NCI-H2029 treated with DMSO at 0.1 percent for 48 hours (cell line): ENCODE measurements at places on chromosomes 3 and 15.

- no peak for DNase-seq
These were observed 184.9 kb downstream of the GAP43 start for GRCh38 chr3:115808244-115808643.

GRCh38 chr15:40925495-40925862 lies 3.7 kb upstream of the DLL4 start:
- no peak for DNase-seq

DNA sequence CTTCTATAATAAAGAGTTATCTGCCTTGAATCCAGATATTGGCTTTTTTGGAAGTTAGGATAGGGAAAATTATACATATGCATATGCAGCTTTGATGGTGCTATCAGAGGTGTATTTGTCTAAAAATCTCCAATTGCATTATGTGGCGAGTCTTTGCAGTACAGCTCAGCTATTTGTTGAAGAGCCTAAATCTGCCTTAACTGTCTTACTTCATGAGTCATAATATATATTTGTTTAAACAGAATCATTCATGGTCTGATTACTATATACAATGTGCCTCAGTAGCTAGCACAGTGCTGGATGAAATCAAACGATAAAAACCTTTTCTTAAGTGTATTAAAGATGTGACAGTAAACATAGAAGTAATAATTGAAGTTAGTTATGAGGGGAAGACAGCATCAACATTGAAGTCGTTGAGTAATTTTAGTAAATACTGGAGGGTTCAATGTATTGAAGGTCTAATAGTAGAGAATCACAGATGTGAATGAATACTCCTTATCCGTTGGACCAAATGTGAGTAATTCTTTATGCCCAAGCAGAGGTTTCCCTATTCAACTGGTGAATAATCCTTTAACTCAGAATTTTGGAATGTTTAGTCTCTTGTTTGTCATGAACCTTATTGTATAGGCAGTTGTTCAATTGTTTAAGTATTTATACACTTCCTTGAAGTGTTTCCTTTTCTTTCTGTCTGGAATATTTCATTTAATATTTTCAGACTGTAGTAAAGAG lies 74.8 kb upstream of the NAALADL2 start:
- DNase-seq: no peak

DNA sequence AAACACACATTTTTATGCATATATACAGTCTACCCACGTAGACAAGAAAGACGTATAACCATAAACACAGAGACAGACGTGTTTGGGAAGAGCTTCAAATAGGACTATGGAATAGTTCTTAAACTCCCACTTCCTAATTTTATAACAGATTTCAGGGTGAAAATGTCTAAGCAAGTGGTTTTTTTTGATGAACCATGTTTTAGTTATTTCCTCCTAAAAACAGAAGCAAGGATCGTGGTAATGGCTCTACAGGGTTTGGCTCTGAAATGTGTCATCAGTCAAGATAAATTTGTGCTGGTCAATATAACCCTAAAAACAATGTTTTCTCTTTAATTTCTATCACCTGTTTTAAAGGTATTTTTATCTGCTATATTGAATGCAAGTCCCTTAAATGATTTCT lies 58.2 kb downstream of the FMN1 start:
- no peak for DNase-seq

GRCh38 chr15:94671858-94672532 lies 440.6 kb downstream of the MCTP2 start:
- DNase-seq: no peak

DNA sequence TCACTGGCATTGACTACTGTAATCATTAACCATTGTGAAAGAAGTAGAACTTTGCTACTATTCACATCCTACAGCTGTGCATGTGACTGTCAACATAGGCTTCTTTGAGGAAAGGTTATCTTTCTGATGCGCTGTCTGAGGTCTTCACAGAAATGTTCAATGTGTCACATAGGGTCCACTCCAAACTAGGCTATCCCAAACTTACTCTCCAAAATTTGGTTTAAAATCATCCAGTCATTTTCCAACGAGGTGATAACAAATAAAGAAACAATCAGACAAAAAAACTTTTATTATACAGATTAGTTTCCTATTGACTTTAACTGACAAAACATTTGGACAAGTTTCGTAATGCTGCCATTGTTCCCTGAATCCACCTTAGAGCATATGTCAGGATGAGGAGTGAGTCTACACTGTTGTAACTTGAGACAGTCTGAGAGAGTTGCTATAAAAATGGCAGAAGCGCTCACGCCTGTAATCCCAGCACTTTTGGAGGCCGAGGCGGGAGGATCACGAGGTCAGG lies 511.6 kb downstream of the PLOD2 start:
- no peak for DNase-seq

GRCh38 chr3:184284696-184285095 lies 8.9 kb downstream of the ECE2 start:
- peak; percentile 64 for DNase-seq

DNA sequence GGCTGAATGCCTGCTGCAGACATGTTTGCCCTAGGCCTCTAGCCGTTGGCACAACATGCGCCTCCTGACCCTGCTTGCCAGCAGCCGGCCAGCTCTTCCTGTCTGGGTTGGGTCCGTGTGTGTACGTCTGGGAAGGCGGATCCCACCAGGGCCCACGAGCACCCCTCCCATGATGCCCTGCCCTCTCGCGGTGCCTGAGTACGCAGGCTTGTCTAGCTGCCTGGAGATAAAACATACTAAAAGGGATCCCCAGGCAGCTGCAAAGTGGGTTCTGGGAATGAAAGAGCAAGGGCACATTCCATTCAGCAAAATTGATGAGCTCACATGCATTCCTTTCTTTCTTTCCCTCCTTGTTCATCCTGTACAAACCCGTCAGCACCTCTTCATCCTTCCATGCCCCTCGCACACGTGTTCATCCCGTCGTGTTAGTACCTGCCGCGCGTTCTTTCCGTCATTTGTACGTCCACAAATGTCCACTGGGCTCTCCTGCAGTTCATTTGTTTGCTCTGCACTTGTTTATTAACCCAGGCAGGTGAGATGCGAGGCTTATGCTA lies 74.3 kb downstream of the FBLN2 start:
- no peak for DNase-seq

GRCh38 chr3:72233571-72233970 lies 448.6 kb upstream of the PROK2 start:
- DNase-seq: no peak

GRCh38 chr3:65948841-65949573 lies 89.7 kb downstream of the MAGI1 start:
- DNase-seq: no peak

- DNase-seq: no peak
These were observed 7.9 kb downstream of the ZNF280D start for GRCh38 chr15:56725386-56725785.

GRCh38 chr3:183818041-183818620 lies 7.2 kb downstream of the MAP6D1 start:
- DNase-seq: no peak

GRCh38 chr3:187639927-187640568 lies 30.1 kb downstream of the SST start:
- DNase-seq: peak; percentile 60

GRCh38 chr15:61834076-61834697 lies 226.1 kb downstream of the VPS13C start:
- peak; percentile 8 for DNase-seq

DNA sequence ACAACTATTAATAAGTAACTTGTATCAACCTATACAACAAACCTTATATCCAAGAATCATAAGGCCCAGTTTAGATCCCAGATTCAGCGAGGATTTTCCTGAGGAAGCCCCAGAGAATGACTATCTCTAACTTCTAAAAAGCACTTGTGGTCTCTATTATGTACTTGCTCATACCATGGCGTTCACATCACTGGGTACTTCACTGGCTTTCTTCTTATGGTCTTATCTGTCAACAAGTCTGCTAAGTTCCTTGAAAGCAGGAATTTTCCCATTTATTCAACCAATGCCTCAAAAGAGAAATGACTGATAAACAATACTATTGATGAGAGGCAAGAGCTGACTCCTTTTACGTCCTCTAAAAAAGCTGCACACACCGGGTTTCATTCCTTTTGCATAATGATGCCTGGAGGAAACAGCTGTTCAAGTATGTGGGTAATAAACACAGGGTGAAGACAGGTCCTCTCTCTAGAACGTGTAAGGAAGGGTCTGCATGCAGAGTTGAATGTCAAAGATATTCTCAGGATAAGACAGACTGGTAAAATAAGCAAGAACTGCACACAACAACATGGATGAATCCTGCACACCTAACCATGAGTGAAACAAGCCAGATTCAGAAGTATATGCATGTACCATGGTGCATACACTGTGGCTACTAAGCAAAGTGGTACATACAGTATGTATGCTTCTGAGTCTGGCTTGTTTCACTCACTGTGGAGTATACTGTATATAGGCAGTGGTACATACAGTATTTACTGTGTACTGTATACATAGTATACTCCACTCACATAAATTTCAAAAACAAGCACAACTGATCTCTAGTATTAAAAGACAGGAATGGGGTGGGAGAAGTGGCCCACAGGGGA lies 408.7 kb downstream of the SHQ1 start:
- no peak for DNase-seq

GRCh38 chr3:133268726-133269134 lies 131.1 kb upstream of the BFSP2 start:
- DNase-seq: peak; percentile 52

DNA sequence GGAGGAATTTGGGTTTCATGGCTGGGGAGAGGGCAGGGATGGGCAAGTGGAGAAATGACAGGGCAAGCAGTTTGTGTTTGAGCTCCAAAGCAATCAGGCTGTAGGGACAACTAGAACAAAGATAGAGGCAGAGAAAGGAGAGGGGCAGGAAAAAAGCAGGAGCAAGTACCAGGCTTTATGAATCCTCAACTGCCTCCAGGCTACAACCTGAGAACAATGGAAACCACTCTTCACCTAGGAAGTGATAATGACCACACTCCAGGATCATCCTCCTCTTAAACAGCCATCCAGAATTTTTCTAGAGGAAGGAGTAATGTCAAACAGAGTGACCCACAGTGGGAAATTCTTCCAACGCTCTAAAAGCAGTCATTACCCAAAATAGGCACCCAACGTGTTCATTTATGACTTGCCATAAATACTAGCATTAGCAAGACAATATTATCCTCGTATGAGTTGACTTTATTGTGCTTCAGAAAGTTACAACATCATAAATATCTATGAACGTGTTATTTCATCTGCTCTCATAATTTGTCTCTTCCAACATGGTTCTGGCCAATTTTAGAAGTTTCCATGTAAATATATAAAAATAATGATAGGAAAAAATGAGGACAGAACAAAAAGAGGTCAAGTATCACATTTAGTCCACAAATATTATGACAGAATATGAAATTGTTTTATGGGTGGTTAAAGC lies 50.5 kb downstream of the TNFAIP8L3 start:
- DNase-seq: no peak

DNA sequence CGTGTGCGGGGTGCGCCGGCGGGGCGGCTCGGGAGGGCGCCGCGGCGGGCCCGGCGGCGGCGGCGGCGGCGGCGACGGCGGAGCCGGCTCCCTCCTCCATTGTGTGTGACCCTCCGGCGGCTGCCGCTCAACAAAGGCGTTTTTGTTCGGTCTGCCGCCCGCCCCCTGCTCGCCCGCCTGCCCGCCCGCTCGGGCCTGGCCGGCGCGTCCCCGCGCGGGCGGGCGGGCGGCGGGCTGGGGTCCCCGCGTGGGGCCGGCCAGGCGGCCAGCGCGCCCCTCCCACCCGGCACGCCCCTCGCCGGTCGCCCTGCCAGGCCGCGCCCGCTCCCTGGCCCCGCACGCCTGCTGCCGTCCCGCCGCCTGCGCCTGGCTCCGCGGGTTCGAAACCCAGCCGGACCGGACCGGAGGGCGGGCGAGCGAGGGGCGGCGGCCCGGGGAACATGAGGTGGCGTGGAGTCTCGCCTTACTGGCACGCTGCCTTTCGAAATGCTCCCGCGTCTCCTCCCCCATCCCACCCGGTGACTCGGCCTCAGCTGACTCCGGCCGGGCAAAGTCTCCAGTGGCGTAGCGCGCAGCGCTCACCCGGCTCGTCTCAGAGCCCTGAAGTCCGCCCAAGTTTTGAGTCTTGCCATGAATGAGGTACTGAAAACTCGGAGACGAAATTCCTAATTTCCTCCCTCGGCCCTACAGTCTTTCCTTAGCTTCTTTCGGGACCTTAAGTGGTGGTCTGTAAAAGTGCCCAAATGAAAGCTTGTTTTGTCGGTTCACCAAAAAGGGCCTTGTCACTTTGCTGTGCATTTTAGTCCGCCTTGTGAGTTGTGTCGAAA lies 588 bp downstream of the MAPK6 start:
- DNase-seq: no peak

- DNase-seq: no peak
These were observed 286.7 kb downstream of the ROBO2 start for GRCh38 chr3:77326586-77326985.

GRCh38 chr15:68278595-68279405 lies 1.3 kb downstream of the FEM1B start:
- DNase-seq: no peak

GRCh38 chr15:50740955-50741354 lies 24.6 kb downstream of the SPPL2A start:
- DNase-seq: no peak

DNA sequence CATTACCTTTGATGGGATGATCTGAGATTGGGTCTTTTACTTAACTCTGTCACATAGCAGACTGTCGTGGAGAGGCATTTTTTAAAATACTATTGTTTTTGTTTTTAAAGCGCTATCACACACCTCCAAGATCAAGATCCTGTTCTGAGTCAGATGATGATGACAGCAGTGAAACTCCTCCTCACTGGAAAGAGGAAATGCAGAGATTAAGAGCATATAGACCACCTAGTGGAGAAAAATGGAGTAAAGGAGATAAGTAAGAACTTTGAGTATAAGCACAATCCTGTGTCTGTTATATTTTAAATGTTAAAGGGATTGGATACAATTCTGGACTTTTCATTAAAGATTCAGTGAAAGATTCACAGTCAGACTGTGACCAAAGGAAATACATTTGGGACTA lies 18.4 kb upstream of the ZBTB47 start:
- no peak for DNase-seq

DNA sequence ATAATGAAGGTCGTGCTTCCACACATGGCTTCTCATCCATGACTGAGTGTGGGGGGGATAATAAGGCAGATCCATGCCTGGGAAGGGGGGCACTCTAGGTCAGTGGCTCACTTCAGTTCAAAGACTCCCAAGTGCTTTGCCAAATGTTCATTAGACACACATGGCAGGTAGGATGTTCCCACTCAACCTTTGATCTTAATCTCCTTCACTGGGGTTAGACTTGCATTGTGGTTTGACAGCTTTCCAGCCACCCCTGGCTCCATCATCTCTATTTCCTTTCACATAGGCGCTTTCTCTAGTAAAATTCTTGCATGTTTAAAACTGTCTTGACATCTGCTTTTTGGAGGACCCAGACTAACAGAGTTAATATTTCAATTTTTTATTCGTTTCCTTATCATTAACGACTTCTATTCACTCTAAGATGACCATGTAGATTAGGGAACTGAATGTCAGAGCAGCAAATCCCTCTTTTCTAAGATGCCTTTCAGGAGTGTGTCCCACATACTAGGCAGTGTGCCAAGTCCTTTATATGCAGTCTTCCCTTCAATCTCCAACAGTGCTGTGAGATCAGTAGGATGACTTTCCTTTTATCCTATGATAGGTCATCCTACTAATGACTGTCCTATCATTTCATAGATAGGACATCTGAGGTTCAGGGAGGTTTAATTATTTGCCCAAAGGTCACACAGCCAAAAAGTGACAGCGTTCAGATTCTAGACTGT lies 57.9 kb downstream of the BTD start:
- peak; percentile 93 for DNase-seq

- DNase-seq: no peak
These were observed 36.5 kb downstream of the RPLP1 start for GRCh38 chr15:69489073-69489571.
